ENCODE measurements at places on chromosomes 7 and 10.

GRCh38 chr10:132141526-132142395, 45.0 kb upstream of the DPYSL4 start:
- DNase-seq = no peak

GRCh38 chr7:81957517-81957916, 187.7 kb upstream of the HGF start:
- DNase-seq = no peak

GRCh38 chr10:88120599-88121333, 257.3 kb downstream of the PTEN start:
- DNase-seq = no peak

DNA sequence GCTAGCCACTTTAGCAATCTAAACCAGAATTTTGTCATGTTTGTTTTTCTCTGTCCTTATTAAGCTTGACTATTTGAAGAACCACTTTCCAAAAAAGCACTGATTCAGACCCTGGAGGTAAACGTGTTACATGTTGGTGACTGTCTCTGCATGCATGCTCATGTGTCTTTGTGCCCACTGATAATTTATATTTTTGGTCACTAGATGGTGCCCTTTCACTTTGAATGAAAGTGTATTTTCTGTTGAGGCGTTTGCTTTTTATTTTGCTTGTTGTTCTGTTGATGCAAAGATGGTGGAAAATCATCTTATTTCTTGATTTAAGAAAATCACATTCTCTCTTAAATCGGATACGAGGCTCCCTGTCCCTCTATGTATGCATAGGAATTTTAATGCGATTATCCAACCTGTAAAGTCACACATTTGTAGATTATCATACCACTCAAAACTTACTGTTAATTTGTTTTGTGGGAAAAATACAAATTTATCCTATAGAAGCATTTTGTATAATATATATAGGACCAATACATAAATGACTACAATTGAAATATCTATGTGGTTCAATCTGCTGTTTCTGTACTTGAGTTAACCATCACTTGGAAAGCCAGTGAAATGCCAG, 269.3 kb downstream of the BICC1 start:
- DNase-seq = no peak

GRCh38 chr10:88536437-88536836, 46.7 kb downstream of the RNLS start:
- no peak for DNase-seq

DNA sequence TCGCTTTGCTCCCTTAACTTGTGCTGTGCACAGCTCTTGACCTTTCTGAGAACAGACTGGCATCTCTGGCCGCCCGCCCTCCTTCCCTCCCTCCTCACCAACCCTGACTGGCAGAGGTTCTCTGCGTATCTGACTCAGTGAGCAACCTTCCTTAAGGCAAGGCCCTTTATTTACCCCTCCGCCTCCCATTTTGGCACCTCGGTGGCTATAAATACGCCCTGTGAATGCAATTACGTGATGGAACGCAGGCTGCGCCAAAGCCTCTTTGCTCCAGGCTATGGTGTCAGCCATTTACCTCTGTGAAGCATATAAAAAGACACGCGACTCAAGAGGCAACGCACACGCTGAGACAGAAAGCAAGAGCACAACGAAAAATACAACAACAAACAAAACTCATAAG, 764.3 kb downstream of the SUGCT start:
- no peak for DNase-seq

DNA sequence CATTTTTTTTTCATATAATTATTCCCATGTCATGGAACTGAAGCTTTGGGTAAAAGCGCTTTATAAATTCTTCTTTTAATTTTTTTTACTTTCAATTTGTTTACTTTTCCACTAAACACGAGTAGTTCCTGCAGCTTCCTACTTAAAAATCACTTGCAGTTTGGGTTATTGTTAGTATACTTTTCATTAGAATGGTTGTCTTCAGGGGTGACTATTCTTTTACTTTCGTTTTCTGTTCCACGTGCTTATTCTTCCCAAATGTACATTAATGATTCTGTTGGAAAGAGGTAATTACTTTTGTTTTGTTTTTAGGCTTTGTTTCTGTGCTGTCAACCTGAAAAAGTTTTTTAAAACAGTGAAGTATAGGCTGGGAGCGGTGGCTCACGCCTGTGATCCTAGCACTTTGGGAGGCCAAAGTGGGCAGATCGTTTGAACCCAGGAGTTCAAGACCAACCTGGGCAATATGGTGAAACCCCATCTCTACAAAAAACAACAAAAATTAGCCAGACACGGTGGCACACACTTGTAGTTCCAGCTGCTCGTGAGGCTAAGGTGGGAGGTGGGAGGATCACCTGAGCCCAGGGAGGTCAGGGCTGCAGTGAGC, 5.2 kb upstream of the CFAP69 start:
- no peak for DNase-seq

DNA sequence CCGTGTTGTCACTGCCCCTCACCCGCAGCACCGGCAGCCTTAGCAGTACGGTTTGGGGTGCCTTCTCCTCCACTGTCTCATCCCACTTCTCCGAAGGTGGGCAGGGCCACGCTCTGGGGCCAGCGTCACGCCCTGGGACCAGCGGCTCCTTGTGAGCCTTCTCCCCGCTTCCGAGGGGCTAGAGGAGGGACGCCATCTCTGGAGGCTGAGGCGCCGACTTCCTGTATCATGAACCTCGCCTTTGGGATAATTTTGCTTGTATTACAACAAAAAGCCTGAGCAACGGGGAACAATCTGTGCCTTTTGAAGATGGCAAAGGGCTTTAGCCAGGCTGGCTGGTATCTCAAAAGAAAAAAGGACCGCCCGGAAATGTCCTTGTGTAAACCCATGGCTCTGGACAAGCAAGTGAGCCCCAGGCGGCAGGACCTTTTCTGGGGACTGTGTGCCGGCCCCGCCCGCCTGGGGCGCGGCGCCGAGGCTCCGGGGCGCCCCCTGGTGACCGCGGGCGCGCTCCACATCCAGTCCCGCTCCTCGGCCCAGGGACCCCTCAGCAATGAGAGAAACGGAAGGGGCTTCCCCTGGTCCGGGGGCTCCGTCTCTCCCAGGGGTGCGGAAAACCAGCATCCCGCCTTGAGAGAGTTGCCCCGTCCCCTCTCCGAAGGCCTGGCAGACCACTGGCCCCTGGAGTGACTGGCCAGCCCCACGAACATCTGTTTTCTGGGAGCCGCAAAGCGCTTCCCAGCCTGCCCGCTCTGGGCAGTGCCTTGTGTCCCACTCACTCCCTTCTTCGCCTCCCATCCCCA, 3.8 kb downstream of the DEPP1 start:
- DNase-seq = no peak

DNA sequence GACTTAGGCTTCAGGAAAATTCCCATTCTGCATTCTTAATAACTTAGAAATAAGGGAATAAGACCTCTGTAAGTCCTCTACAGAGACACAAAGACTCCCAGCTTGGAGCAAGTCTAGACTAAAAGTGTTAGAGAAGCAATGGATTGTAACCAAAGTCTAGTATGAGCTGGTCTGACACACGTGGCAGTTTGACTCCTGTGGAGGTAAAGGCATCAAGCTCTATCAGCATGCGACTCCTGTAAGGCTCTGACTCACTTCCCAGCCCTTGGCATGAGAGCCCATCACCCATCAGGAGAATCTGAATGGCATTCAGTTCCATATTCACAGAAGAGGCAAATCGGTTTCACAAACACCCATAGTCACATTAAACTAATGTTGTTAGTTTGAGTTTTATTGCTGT, 4.4 kb upstream of the VSTM4 start:
- no peak for DNase-seq

GRCh38 chr10:81576336-81576735, 298.7 kb upstream of the NRG3 start:
- no peak for DNase-seq

- peak; percentile 46 for DNase-seq
Measured at GRCh38 chr7:69166979-69167516, 431.2 kb upstream of the AUTS2 start.

- DNase-seq = peak; percentile 69
Measured at GRCh38 chr10:6145166-6145987, 56.5 kb downstream of the RBM17 start.

DNA sequence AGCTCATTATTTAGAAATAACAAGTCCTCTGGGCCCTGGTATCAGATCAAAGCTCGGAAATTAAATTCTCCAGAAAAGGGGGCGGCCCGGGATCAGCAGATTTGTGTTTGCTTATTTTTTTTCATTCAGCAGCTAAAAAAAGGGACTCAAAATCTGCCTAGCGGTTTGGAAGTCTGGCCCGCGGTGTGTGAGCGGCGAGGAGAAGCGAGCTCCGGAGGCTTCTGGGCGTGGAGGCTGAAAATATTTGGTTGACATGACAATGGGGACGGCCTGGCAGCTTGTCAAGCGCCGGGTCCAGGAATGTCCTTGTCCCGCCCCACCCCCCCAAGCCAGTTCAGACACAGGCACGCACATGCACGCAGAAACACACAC, 43.4 kb downstream of the FOXL3 start:
- DNase-seq = no peak

DNA sequence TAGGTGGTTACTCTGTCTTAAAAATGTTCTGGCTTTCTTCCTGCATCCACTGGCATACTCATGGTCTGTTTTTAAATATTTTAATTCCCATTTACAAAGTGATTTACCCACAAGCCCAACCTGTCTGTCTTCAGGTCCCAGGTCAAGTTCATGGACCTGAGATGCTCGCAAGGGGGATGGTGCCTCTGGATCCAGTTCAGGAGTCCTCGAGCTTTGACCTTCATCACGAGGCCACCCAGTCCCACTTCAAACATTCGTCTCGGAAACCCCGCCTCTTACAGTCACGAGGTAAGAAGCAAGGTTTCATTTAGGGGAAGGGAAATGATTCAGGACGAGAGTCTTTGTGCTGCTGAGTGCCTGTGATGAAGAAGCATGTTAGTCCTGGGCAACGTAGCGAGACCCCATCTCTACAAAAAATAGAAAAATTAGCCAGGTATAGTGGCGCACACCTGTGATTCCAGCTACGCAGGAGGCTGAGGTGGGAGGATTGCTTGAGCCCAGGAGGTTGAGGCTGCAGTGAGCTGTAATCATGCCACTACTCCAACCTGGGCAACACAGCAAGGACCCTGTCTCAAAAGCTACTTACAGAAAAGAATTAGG, 8.7 kb downstream of the ZKSCAN1 start:
- no peak for DNase-seq
